ENCODE measurements at places on chromosomes 16 and 17.

DNA sequence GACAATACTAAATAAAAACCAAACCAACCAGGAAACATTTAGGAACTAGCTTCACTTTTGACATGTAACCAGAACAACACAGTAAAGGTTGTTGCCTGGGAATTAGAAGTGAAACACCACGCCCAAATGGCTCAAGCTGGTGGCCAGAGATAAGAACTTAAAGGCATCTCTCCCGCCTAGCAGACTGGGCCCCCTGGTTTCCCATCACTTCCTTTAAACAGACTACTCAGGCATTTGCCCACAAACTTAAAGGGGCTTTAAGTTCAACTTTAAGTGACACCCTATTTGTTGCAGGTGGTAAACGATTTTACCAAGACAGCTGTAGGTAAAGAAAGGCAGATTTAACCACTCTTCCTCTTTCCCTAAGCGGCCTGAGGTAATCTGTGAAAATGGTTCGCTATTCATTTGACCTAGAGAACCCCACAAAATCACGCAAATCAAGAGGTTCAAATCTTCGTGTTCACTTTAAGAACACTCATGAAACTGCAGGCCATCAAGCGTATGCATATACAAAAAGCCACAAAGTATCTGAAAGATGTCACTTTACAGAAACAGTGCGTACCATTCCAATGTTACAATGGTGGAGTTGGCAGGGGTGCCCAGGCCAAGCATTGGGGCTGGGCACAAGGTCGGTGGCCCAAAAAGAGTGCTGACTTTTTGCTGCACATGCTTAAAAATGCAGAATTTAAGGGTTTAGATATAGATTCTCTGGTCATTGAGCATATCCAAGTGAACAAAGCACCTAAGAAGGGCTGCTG, 40.8 kb upstream of the BPTF start:
- DNase-seq = no peak

- no peak for DNase-seq
Observed at GRCh38 chr17:4332296-4332970, 34.0 kb downstream of the UBE2G1 start.

DNA sequence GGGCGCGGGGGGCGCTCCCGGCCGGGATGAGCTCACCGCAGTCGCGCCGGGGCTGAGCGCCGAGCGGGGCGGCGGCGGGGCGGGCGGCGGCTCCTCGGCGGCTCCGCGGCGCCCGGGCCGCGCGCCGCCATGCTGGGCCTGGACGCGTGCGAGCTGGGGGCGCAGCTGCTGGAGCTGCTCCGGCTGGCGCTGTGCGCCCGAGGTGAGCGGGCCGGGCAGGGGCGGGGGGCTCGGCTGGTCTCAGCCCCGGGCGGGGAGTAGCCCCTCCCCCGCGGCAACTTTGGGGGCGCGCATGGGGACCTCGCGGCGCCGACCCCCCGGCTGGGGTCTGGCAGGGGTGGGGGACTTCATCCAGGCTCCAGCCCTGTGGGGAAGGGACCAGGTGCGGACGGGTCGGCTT, at the start of gene ARHGDIG:
Gene ARHGDIG, plus strand, starts transcription at position 40 of the 400 bp plus-strand sequence. Its CDS starts 90 bp downstream, at position 130.
- DNase-seq = no peak

DNA sequence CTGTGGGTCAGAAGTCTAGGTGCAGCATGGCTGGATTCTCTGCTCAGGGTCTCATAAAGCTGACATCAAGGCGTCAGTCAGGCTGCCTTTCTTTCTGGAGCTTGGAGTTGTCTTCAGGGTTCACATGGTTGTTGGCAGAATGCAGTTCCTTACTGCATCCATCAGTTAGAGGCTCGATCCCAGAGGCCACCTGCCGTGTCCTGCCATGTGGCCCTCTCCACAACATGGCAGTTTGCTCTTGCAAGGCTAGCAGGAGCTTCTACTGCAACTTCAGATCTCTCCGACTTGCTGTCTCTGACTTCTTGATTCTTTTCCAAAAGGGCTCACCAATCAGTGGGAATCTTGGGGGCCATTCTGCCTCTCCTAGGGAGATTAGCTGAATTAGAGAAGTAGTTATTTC, 11.9 kb downstream of the PITPNC1 start:
- DNase-seq = no peak

GRCh38 chr16:66858740-66859396, 14.7 kb downstream of the CA7 start:
- DNase-seq = no peak

- DNase-seq = no peak
Observed at GRCh38 chr17:3027786-3028532, 35.4 kb downstream of the OR1D5 start.

- no peak for DNase-seq
Observed at GRCh38 chr17:42779936-42780850, at the start of gene WNK4. Gene WNK4 (plus strand): TSS chr17:42780610. CDS start chr17:42780699, 89 bp downstream.

DNA sequence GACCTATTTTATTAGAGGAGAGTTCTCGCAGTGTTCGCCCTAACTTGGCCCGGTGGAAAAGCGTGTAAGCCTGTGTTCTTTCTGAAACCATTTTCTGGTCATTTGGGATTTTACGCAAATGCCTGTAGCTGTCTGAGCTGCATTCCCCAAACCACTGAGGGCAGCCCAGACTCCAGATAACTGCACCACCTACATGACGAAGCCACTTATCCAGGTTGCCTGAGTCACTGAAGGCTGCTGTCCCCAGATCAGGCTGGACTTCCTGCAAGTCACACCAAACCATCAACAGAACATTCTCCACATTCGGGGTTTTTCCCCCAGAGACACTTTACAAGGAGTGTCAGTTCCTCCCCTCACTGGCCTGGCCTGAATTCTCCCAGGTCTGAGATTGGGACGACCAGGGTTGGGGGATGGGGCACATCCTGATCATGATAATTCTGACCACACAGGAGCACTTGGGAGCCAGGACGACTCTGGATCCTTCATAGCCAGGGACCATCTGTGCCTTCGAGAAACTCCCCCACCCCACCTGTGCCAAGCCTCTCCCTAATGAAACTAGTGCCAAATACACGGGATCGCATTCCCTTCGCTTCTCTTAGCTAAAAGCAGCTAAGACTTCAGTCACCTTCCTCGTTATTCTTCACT, 2.3 kb downstream of the RPRML start:
- DNase-seq = no peak

DNA sequence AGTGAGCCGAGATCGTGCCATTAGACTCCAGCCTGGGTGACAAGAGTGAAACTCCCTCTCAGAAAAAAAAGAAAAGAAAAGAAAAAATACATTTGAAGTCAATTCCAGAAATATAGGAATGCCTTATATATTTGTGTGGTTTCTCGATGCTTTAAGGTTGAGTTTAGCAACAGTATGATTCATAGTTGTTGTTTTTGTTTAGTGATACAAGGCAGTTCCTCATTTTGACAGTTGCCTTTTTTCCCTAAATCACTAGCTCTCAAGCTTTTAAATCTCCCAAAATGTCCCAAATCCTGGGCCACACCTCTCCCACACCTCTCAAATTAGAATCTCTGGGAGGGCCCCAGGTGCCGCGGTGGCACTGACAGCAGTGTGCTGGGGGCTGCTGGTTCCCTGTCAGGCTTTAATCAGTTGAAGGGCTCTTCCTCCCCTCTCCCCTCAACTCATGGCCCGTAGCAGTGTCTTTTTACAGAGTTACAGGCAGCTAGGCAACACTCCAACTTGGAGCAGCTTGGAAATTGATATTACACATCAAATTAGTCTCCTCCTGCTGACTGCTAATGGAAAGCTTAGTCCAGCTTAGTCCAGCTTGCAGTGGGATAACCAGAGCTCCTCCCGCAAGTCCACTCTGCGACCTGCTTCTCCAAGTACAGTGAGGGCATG, 58.4 kb downstream of the EPN2 start:
- DNase-seq = no peak

GRCh38 chr17:79478051-79478461, 132.8 kb downstream of the RBFOX3 start:
- no peak for DNase-seq

DNA sequence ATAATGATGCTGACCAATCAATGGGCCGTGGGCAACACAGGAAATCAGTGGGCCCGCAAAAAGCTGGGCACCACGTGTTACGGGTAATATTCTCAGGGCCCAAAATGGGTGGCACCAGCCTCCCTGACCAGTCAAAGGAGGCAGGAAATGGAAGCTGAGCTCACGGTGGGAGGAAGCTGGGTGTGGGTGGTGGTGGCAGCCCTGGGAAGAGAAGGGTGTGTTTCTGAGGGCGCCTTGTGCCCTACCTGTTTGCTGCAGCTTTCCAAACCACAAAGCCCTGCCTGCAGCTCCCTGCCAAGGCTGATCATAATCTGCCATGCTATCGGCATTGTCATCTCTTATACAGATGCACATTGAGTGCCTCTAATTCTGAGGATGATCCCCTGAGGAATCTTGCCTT, 457.9 kb downstream of the SLC39A11 start:
- DNase-seq = no peak

DNA sequence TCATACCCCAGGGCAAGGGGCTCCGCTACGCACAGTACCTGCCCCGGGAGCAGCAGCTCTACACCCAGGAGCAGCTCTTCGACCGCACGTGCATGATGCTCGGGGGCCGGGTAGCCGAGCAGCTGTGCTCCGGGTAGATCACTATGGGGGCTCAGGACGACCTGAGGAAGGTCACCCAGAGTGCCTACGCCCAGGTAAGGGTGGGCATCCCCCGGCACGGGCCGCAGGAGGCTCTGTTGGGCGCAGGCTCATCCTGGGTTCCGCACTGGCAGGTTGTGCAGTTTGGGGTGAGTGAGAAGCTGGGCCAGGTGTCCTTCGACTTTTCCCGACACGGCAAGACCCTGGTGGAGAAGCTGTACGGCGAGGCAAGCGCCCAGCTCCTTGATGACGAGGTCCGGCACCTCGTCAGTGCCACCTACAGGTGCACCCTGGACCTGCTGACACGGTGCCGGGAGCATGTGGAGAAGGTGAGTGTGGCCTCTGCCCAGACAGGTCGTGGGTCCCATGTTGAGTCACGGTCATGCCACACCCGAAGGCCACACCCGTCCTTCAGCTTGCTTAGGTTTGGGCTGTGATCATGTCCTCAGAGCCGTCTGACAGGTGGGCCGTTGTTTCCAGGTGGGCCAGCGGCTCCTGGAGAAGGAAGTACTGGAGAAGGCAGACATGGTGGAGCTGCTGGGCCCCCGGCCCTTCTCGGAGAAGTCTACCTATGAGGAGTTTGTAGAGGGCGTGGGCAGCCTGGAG, 19.3 kb downstream of the DBNDD1 start:
- DNase-seq = no peak

DNA sequence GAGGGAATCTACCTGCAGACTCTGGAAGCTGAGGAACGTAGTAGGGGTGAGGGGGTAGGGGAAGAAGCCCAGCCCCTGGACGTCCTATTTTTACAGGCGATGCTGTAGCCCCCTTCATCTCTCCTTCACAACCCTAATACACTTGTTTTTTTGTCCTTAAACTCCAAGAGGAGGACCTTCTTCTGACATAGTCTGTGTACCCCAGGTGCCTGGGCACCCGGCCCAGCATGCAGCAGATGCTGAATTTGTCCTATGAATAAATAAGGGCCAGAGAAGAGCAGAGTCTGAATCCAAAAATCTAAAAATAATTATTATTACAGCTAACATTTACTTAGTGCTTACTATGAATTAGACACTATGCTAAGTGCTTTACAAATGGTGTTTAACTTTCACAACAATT, 5.1 kb downstream of the KIF18B start:
- no peak for DNase-seq

GRCh38 chr16:6125483-6126259, 1028.1 kb upstream of the EEF2KMT start:
- no peak for DNase-seq

- DNase-seq = no peak
Observed at GRCh38 chr17:66518677-66519076, 216.3 kb downstream of the PRKCA start.

DNA sequence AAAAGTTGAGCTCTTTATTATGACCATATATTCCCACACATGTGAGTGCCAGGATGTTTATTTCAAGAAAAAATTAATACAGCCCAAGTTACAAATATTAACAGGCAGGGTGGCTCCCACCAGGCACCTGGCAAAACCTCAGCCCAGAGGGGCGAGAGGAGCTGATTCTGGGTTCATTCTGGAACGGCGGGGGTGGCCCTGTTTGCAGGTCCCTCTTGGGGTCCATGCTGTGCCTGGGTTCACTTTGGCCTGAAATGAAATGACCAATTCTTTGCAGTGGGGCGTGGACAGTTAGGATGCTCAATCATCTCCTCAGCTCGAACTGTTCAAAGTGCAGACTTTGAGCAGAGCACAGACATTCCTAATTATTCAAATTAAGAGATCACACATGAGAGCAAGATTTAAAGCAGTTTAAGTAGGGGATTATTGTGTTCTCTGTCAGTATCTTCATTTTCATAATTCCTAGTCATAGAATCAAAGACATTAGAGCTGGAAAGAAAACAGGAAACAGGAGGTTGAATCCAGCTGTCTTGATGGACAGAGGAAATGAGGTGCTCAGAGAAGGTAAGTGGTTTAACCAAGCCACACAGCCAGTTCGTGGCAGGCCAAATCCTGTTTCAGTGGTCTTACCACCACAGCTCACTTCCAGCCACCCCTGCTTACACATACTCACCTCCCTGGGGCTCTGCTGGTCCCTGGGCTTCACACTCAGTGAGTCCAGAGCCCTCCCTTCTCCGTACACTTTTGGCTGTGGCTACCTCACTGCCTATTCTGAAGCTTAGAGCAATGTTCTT, 363.9 kb upstream of the TNRC6C start:
- DNase-seq = no peak

GRCh38 chr17:39617446-39618245, 9.1 kb upstream of the PPP1R1B start:
- DNase-seq = peak; percentile 59

- DNase-seq = no peak
Observed at GRCh38 chr17:69478916-69479315, 64.4 kb downstream of the MAP2K6 start.

DNA sequence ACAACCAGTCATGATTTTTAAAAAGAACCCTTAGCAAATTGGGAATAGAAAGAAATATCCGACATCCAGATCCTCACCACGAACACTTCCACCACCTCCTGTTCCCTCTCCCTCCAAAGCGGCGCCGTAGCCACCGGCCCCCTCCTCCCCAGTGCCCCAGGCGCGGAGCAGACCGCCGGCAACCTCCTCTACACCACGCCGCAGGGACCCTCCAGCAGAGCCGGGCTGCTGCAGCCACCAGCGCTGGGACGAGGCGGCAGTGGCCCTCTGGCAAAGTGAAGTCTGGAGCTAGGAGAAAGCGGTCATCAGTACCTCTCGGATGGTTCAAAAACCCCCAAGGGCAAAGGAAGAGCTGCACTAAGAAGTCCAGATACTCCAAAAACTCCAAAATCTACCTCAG, 41.4 kb upstream of the SLFN13 start:
- no peak for DNase-seq

- no peak for DNase-seq
Observed at GRCh38 chr16:88286301-88286923, 96.3 kb upstream of the ZNF469 start.

GRCh38 chr17:73953206-73954033, 250.1 kb upstream of the RPL38 start:
- DNase-seq = no peak

DNA sequence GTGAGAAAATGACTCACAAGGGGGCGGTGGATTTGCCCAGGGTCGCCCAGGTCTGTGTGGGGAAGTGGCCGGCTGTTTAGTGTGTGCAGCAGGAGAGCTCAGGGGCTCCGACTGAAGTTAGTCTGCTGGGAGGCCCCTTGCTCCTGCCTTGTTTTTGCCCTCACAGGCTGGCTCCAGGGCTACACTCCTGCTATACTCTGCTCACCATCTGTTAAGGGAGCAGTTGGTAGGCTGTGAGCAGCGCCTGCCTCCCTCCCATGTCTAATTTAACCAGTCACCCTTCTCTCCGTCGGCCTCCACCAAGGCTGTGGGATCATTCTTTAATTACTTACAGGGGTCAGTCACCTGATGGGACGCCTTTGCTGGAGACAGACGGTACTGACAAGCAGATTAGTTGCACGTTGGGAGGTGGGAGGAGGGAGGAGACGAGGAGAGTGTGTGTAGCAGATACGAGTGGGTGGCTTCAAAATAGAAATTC, 35.5 kb downstream of the KSR1 start:
- DNase-seq = no peak

- no peak for DNase-seq
Observed at GRCh38 chr17:45382226-45382625, 50.4 kb downstream of the ARHGAP27 start.

All from SJSA1 (cell line).